IMR-90 (cell line): ENCODE measurements at places on chromosomes 2 and 18.

GRCh38 chr2:113602869-113603466 lies 24.1 kb upstream of the RABL2A start:
- H3K4me1 ChIP-seq: no peaks in the 10 kb centered on the region; the same call in 1 of the 2 replicates
- peaks cover 3% of the 10 kb centered on the region; the same call in 1 of the 2 replicates for H3K36me3 ChIP-seq
- peak overlapping the region; percentile 92 for H3K27ac ChIP-seq
- H3K4me3 ChIP-seq: peak overlapping the region; percentile 81
- no peaks in the 10 kb centered on the region for H3K27me3 ChIP-seq
- no peak for DNase-seq

- H3K27ac ChIP-seq: no peak overlapping the region
- H3K36me3 ChIP-seq: no peaks in the 10 kb centered on the region
- H3K4me1 ChIP-seq: no peaks in the 10 kb centered on the region
- no peaks in the 10 kb centered on the region for H3K27me3 ChIP-seq
- DNase-seq: no peak
Observed at GRCh38 chr2:180334514-180334913, 327.4 kb upstream of the CWC22 start.

DNA sequence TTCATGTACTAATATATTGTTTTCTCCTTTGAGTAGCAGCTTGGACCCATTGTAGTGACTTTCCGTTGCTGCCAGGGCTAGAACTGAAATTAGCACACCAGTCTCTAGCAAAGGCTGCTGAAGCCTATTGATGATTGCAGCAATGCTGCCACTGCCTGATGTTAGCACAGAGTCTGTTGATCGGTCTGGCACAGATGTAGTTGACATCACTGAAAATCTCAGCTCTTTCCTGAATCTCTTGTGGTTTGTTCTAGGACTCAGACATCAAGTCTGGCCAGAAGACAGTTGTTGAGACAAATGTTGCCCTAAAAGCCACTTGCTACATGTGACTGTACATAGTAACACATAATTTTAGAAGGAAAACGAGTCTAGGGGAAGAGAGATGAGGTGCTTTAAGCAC lies 47.2 kb downstream of the VAPA start:
- no peaks in the 10 kb centered on the region; the same call in 1 of the 2 replicates for H3K27me3 ChIP-seq
- no peaks in the 10 kb centered on the region for H3K36me3 ChIP-seq
- no peak overlapping the region for H3K27ac ChIP-seq
- H3K4me3 ChIP-seq: no peak overlapping the region
- peaks cover 2% of the 10 kb centered on the region for H3K4me1 ChIP-seq

- no peaks in the 10 kb centered on the region for H3K36me3 ChIP-seq
- H3K27me3 ChIP-seq: no peaks in the 10 kb centered on the region
- H3K4me1 ChIP-seq: peaks cover 8% of the 10 kb centered on the region
- H3K4me3 ChIP-seq: no peak overlapping the region
- no peak overlapping the region for H3K27ac ChIP-seq
Observed at GRCh38 chr2:101396316-101396717, 9.0 kb upstream of the CREG2 start.

- no peaks in the 10 kb centered on the region for H3K27me3 ChIP-seq
- no peak overlapping the region for H3K4me3 ChIP-seq
- DNase-seq: peak; percentile 77
- H3K4me1 ChIP-seq: peaks cover 24% of the 10 kb centered on the region
- 0 out of 2 replicates have a peak overlapping the region, but pooled peaks have one; percentile 22 for H3K27ac ChIP-seq
Observed at GRCh38 chr2:55090702-55091101, 40.5 kb upstream of the RTN4 start.

DNA sequence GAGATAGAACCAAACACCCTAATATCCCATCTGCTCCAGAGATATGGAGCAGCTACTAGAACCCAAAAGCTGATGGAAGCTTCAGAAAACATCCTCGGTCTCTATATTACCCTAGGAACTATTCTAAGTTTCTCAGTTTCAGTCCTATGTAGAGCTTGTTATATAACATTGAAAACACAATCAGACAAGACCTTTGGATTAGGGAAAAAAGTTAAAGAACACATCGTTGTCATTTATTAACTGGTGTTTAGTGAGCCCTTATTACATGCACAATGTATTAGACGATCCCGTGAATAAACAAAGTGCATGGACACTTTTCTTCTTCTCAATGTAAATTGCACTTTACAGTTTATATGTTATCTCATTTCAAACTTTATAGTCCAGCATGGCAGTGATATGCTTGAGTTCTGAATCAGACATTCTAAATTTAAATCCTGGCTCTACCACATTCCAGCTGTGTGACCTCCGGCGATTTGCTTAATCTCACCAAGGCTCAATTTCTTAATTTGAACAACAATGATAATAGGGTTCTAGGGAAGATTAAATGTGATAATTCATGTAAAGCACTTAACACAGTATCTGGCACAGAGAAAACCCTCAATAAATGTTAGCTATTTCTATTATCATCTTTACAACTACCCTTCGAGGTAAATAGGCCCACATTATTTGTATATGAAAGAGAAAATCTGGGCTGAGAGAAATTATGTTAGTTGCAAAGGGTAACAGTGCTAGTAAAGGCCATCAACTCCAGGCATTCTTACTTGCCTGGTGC lies 83.6 kb upstream of the PIK3C3 start:
- no peak for DNase-seq
- no peak overlapping the region for H3K4me3 ChIP-seq
- no peaks in the 10 kb centered on the region for H3K36me3 ChIP-seq
- H3K4me1 ChIP-seq: peaks cover 2% of the 10 kb centered on the region
- H3K27ac ChIP-seq: no peak overlapping the region

DNA sequence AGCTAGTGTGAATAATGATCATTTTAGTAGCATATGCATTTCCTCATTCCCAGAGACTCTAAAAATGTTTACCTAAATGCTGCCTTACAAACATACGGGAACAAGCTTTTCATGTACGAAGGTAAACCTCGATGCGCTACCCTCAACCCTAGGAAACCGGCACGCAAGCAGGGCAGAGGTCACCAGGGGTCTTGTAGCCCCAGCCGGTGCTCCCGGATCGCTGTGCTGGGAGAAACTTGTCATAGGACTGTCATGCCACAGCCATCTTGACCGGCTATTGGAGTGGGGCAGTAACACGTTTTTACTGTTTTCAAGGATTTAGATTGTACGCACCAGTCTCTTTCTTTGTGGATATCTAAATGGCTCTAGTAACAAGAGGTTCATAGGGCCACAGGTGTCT lies 34.8 kb upstream of the NFATC1 start:
- peaks cover 14% of the 10 kb centered on the region for H3K4me1 ChIP-seq
- no peak overlapping the region for H3K4me3 ChIP-seq
- DNase-seq: no peak
- H3K27ac ChIP-seq: no peak overlapping the region
- H3K36me3 ChIP-seq: peaks cover 7% of the 10 kb centered on the region
- no peaks in the 10 kb centered on the region for H3K27me3 ChIP-seq

GRCh38 chr2:55252832-55253231 lies 16.2 kb downstream of the MTIF2 start:
- no peak overlapping the region for H3K4me3 ChIP-seq
- DNase-seq: no peak
- H3K36me3 ChIP-seq: peaks cover 23% of the 10 kb centered on the region
- no peak overlapping the region for H3K27ac ChIP-seq
- no peaks in the 10 kb centered on the region for H3K27me3 ChIP-seq
- H3K4me1 ChIP-seq: no peaks in the 10 kb centered on the region

- H3K27ac ChIP-seq: no peak overlapping the region; the same call in 1 of the 2 replicates
- no peak overlapping the region for H3K4me3 ChIP-seq
- H3K4me1 ChIP-seq: peaks cover 9% of the 10 kb centered on the region
Observed at GRCh38 chr2:224222291-224222690, 179.6 kb downstream of the FAM124B start.

DNA sequence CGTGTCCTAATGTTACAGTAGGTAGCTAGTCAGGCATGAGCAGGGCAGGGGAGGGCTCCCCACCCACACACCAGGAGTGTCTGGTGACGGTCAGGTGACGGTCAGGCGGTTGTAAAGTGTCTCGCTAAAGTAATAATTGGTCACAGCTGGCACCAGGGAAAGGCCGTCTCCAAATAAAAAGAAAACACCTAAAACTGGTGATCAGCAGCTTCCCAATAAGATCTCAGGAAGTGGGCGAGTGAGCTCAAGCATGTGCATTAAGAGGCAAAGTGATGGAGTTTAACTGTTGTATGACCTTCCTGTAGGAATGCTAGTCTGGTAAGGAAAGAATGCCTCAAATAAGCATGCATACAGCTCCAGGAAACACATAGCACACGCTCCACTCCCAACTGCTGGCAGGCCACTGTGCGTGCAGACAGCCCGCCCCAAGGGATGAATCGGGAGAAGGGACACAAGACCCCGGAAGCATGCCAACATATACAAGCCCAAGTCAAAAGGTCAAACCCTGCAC lies 177.1 kb downstream of the RNF144A start:
- no peak overlapping the region for H3K27ac ChIP-seq
- H3K36me3 ChIP-seq: no peaks in the 10 kb centered on the region
- no peak for DNase-seq
- H3K4me1 ChIP-seq: no peaks in the 10 kb centered on the region
- no peaks in the 10 kb centered on the region; the same call in 1 of the 2 replicates for H3K27me3 ChIP-seq
- H3K4me3 ChIP-seq: no peak overlapping the region

DNA sequence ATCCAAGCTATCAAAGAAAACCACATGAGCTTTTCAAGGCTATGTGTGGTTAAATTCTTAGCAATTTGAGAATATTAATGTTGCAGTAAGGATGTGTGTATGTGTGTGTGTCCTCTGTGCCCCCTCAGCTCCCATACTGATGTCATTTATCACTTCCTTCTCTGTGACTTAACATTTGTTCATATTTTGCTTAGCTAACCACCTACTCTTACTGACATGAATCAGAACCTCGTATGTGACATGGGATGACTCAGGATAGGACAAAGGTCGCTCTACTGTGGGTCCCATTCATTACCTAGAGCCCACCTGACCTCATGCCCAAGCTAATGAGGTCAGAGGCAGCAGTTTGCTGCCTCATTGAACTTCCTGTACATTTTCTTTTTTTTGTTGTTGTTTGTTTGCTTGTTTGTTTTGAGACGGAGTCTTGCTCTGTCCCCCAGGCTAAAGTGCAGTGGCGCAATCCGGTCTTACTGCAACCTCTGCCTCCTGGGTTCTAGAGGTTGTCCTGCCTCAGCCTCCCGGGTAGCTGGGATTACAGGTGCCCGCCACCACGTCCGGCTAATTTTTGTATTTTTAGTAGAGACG lies 36.3 kb downstream of the MOGAT1 start:
- H3K27ac ChIP-seq: no peak overlapping the region
- peak; percentile 87 for DNase-seq
- no peak overlapping the region for H3K4me3 ChIP-seq
- no peaks in the 10 kb centered on the region for H3K36me3 ChIP-seq

GRCh38 chr2:77021161-77021560 lies 501.0 kb downstream of the LRRTM4 start:
- H3K27me3 ChIP-seq: no peaks in the 10 kb centered on the region
- H3K4me1 ChIP-seq: no peaks in the 10 kb centered on the region
- H3K27ac ChIP-seq: no peak overlapping the region
- H3K4me3 ChIP-seq: no peak overlapping the region
- DNase-seq: no peak

DNA sequence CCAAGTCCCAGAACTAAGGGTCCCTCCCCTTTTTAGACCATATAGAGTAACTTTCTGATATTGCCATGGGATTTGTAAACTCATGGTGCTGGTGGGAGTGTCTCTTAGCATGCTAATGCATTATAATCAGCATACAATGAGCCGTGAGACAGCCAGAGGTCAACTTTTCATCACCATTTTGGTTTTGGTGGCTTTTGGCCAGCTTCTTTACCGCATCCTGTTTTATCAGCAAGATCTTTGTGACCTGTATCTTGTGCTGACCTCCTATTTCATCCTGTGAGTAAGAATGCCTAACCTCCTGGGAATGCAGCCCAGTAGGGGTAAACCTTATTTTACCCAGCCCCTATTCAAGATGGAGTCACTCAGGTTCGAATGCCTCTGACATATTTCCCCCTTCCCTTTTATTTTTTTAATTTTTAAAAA lies 148.2 kb downstream of the PHLPP1 start:
- H3K4me1 ChIP-seq: no peaks in the 10 kb centered on the region
- no peaks in the 10 kb centered on the region for H3K36me3 ChIP-seq
- peak; percentile 65 for DNase-seq
- H3K4me3 ChIP-seq: no peak overlapping the region

DNA sequence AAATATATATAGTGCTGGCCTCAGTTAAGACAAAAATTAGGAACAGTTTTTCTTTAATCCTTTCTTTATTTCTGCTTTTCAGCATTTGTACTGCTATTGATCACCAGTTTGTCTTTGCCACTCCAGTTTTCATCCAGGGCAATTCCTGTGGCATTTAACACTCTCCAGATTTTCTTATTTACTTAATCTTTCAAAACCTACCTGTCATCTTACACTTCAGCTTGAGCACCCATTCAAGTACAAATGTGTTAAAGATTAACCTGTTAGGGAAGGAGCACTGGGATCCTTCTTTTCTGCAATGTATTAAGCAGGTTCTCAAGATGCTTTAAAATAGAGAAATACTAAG lies 101.8 kb upstream of the SCN1A start:
- H3K27ac ChIP-seq: no peak overlapping the region
- no peaks in the 10 kb centered on the region for H3K27me3 ChIP-seq

DNA sequence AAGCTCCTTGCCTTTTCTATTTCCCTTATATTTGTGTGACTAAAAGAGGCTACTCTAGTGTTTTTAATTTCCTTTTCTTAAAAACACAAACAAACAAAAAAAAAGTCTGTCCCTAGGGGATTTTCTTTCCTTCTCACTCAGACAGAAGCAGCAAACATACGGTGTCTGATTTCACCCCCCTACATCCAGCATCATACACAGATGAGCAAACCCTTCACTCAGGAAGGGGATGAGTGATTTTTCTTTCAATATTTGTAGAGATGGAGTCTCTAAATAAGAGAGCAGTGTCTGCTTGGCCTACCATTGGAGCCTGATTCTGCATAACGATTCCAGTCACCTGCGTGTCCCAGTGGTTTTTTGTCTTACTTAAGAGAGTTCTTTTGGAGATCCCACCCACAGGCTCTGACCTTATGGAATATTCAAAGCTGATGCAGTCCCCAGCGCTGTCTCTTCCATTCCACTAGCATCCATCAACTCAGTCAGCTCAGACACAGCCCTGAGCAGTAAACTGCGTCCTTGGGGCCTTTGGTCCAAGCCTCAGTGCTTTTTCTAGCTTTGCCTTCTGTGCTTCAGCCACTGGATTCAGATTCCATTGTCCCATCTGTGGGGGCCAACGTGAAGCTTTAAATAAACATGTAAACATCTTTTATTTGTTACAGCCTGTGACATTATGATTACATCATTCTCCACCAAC lies 52.6 kb upstream of the TPO start:
- no peaks in the 10 kb centered on the region for H3K27me3 ChIP-seq
- no peak overlapping the region for H3K27ac ChIP-seq
- H3K36me3 ChIP-seq: no peaks in the 10 kb centered on the region
- no peaks in the 10 kb centered on the region for H3K4me1 ChIP-seq
- H3K4me3 ChIP-seq: no peak overlapping the region

- H3K4me3 ChIP-seq: no peak overlapping the region
- no peak for DNase-seq
- H3K27ac ChIP-seq: no peak overlapping the region
- H3K27me3 ChIP-seq: no peaks in the 10 kb centered on the region
- H3K4me1 ChIP-seq: peaks cover 11% of the 10 kb centered on the region
- H3K36me3 ChIP-seq: peaks cover 61% of the 10 kb centered on the region
Observed at GRCh38 chr2:25246001-25246400, 77.6 kb upstream of the POMC start.

DNA sequence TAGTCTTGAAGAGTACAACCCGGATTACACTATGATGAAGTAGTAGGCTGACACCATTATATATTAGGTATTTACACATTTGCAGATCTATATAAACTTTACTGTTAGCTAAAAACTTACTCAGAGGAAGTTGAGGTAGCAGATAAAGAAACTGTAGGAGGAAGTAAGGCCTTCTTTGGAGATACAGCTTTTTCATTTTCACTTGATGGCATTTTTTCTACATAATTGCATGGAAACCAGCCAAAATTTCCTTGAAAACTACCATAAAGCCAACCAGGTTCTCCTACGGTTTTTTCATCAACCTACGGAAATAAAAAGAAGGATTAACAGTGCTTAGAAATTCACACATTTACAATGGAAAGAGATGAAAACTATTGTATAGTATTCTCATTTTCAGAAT lies 86.6 kb downstream of the FAM228A start:
- DNase-seq: peak; percentile 2
- no peaks in the 10 kb centered on the region for H3K27me3 ChIP-seq
- H3K36me3 ChIP-seq: peaks cover 6% of the 10 kb centered on the region; the same call in 1 of the 2 replicates
- peaks cover 3% of the 10 kb centered on the region; the same call in 1 of the 2 replicates for H3K4me1 ChIP-seq
